ENCODE measurements at places on chromosomes 7 and 10.

DNA sequence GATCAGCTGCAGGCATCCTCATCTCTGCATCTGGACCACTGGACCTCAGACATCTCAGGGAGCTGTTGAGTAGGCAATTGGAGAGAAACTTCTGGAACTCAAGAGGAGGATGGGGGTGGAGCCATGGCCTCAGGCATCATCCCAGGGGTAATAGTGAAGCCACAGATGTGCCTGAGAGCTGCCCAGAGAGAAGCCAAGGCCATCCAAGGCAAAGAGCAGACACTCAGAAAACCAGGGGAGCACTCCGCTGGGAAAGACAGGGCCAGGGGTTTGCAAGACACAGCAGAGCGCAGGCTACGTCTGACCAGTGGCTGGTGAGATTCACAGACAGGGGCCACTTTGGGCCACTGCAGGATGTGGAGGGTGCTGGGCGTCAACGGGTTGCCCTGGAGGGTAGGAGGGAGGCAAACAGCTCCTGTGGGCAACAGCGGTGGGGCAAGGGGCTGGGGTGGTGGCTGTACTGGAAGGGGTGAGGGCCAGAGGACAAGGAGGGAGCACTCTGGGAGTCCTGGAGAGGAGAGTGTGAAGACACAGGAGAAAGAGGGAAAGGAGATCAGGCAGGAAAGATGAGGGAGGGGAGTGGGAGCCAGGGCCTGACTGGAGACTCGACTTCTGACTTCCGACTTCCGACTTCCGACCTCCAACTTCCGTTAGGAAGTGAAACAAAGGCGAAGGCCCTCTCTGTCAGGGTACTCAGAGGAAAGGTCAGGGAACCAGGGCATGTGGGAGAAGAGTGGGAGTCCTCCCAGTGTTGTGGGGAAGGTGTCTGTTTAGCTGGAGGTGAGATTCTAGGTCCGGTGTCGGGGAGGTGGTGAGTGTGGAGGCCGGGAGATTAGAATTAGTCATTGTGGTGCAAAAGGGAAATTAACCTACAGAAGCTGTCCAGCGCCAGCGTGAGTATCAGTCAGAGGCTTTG, 69.7 kb upstream of the ANTXRL start:
- DNase-seq, result no peak

DNA sequence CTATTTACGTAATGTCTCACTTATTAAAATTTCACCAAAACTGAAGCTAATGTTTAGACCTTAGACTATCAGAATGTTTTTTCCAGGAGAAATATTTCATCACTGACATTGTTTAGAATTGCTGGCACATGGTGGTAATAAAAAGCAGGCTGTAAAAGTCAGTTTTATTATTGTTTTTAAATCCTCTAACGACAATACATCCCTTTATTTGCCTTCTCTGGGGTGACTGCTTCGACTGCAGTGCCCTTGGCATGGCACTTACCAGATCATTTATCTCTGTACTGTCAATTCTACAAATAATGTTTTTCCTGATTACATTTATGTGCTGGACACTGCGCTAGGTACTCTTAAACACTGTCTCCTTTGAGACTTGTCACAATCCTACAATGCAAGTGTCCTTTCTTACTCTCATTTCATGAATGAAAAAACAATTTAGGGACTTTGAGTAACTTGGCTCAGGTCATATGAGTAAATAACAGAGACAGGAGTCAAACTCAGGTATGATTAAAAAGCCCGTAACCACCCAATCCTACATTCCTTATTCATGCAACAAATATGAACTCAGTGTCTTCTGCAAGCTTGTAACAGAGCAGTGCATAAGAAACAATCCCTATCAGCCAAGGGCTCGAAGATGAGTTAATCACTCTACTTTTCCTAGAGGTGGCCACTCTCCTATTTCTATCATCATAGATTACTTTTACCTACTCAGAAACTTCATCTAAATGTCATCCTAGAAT, 5.6 kb upstream of the ING3 start:
- DNase-seq, result no peak

DNA sequence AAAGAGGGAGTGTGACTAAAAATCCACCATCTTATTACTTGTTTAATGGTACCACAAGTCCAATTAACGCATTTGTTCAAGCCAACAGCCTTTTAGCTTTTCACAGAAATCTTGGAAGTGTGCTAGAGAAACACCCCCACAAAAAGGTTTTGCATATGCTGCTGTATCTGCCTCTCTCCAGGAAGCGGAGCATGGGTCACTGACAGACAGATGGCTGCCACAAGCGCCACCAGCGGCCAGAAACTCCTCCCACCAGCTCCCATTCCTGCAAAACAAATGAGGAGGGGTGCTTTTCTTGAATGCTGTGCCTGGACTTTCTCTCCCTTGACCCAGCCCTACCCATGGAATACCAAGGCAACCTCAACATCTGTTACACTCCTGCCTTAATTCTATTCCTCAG, 176.3 kb upstream of the LRGUK start:
- no peak for DNase-seq

GRCh38 chr10:62037890-62038608, 136.6 kb downstream of the ARID5B start:
- no peak for DNase-seq

GRCh38 chr7:157991351-157991750, 596.3 kb downstream of the PTPRN2 start:
- no peak for DNase-seq

GRCh38 chr7:148698397-148699023, at the start of gene CUL1:
CUL1 (plus strand) TSS chr7:148698903; CDS start chr7:148730123, 31,220 bp downstream.
- DNase-seq, result peak; percentile 85

GRCh38 chr7:158329014-158329610, 258.5 kb downstream of the PTPRN2 start:
- no peak for DNase-seq

DNA sequence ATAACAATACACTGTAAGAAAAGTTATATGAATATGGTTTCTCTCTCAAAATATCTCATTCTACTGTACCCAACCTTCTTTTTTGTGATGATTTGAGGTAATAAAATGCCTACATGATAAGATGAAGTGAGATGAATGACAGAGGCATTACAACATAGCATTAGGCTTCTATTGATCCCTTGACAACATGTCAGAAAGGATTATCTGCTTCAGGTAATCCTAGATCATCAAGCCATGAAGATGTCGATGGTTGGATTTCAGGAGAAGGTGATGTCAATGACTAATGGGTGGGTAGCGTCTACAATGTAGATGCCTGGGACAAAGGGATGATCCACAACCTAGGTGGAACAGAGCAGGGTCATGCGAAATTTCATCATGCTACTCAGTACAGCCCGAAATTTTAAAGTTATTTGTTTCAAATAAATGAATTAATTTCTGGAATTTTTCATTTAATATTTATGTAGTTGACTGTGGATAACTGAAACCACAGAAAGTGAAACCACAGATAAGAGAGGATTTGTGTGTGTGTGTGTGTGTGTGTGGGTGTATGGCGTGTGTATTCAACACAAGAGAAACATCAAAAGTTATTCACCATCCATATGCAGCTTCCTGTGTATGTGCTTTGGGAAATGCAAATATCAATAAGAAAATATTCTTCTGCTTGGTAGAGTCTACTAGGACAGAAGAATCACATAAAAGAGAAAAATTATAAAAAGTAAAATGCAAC, 77.0 kb downstream of the MAGI2 start:
- no peak for DNase-seq

DNA sequence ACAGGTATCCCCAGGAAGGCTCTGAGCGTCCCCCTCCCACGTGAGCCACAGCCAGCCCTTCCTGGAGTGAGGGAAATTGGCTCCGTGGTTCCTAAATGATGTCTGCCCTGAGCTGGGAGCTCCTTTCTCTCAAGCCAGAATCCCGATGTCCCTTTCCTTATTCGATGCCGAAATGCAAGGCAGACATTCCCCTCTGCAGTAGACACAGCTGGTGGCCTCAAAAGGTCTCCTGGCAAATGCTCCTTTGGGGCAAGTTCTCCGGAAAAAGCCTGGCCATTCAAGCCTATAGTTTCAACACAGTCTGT, 98.9 kb downstream of the HIP1 start:
- DNase-seq, result no peak

- no peak for DNase-seq
Observed at GRCh38 chr7:65444899-65445823, 71.5 kb downstream of the ZNF92 start.

DNA sequence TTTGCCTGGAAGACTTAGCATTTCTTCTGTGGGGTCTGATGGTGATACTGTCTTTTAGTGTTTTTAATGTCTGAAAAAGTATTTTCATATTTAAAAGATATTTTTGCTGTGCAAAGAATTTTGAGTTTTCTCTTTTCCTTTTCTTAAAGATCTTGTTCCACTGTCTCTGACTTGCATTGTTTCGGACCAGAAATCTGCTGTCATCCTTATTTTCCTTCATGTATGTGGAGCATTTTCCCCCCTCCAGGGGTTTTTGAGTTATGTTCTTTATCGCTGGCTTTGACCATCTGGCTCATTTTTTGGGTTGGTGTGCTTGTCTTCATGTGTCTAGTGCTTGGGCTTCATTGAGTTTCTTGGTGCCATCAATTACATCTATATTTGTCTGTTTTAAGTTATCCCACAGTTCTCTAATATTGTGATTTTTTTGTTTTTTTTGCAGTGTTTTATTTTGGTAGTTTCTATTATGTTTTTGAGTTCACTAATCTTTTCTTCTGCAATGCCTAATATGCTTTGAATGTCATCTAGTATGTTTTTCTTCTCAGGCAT, 119.9 kb downstream of the MGMT start:
- DNase-seq, result no peak
